Liver (tissue), 10 donors: ENCODE measurements at places on chromosomes 13 and 19.

DNA sequence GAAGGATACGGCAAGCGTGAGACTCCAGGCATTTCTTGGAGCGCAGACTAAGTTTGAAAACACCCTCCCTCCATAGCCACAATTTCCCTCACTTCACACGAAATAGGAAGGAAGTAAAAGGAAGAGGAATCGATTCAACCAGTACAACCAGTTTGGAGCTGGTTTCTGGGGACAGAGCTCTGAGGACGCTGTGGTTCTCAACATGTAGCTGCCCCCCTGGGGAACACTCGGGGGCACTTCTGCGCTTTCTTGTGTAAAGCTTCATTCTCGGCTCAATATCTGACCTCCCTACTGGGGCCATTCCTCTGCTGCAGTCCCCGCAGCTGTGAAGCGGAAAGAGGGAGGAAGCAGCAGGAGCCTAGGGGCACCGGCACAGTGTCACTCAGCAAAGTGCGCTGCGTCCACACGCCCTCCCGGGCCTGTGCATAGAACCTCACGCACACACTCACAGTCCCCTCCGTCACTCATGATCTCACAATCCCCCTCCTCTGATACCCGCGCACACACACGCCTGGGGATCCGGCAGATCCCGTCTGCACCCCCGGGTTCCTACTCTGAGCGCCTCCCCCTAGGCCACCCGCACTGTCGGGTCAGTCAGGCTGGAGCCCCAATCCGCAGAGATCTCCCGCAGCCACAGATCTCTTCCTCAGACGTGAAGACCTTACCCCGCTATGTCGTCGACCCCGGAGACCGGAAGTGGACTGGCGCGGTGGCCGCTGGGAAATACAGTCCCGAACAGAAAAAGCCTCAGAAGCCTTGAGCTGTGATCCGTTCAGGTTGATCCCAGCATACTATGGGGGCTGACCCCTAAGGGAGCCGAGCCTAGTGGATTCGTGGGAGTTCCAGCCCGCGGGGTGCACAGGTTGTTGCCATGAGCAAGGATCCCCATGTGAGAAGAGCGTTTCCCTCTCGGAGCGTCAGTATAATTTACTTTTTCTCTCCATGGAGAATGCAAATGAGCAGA is at the start of gene ZNF780A:
ZNF780A (minus strand) TSS at position 703 of the 964 bp plus-strand sequence. CDS start 6,190 bp downstream, outside the sequence.
- H3K27ac ChIP-seq = peak within 1 kb of the TSS; percentile 92
- no peaks in the 10 kb centered on the region for H3K36me3 ChIP-seq
- H3K27me3 ChIP-seq = no peaks in the 10 kb centered on the region
- DNase-seq = peak; percentile 82
- peaks cover 12% of the 10 kb centered on the region for H3K4me1 ChIP-seq
- H3K4me3 ChIP-seq = peak within 1 kb of the TSS; percentile 93

GRCh38 chr13:59176775-59177174 is 987.0 kb downstream of the DIAPH3 start:
- DNase-seq = no peak
- H3K4me3 ChIP-seq = no peak overlapping the region
- no peaks in the 10 kb centered on the region for H3K27me3 ChIP-seq

DNA sequence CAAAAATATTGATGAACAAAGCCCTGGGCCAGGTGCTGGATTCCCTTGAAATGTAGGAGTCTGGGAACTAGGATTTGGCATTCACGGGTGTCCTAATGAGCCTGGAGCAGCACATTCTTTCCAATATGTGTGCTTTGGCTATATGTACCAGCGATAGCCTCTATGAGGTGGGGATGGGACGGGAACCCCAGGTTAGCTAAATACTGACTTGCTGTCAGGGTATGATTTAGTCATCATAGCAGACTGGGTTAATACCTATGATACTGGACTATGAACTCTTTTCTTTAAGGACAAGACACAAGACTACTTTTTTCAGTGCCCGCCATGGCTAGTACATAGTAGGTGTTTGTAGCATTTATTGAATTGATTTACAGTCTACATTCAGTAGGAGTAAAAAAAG is 152.7 kb downstream of the KCNRG start:
- H3K27ac ChIP-seq = no peak overlapping the region
- no peak overlapping the region for H3K4me3 ChIP-seq
- no peaks in the 10 kb centered on the region for H3K4me1 ChIP-seq
- DNase-seq = no peak

GRCh38 chr13:111855191-111855590 is 211.8 kb upstream of the SOX1 start:
- no peaks in the 10 kb centered on the region for H3K36me3 ChIP-seq
- H3K4me3 ChIP-seq = no peak overlapping the region
- H3K4me1 ChIP-seq = no peaks in the 10 kb centered on the region
- peak; percentile 21 for DNase-seq

DNA sequence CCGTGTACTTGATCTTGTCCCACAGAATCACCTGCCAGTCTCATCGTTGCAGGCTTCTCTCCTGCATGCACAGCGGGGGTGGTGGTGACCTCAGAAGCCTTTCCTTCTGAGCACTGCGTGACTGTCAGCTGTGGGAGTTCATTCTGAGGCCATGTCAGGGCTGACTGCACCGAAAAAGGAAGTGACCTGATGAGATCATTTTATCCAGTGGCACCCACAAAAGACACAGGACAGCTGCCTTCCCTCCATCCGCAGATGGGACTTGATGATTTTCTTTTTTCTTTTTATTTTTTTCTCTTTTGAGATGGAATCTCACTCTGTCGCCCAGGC is 89.7 kb downstream of the RAB20 start:
- peak overlapping the region; percentile 14 for H3K27ac ChIP-seq
- no peaks in the 10 kb centered on the region for H3K27me3 ChIP-seq

- peaks cover 37% of the 10 kb centered on the region for H3K36me3 ChIP-seq
- DNase-seq = no peak
- no peak overlapping the region for H3K4me3 ChIP-seq
- no peaks in the 10 kb centered on the region for H3K27me3 ChIP-seq
Measured at GRCh38 chr13:20407759-20408158, 117.9 kb downstream of the CRYL1 start.

DNA sequence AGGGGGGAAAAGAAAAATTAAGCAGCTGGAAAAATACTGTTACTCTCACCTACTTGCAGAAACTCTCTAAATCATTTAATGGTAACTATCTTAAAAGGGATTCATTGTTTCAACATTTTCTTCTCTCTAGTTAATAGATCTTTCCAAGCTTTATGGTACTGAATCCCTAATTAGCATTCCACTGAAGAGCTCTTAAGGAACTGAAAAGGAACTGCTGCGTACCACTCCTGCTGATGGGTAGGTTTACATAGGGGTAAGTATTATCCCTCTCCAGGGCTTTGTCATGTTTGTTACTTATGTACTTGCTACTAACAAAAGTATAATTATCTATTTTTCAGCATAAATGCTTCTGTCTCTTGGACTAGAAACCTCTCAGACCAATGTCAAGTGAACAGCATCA is 12.5 kb downstream of the TEX30 start:
- DNase-seq = no peak
- H3K27me3 ChIP-seq = no peaks in the 10 kb centered on the region
- H3K36me3 ChIP-seq = peaks cover 2% of the 10 kb centered on the region
- H3K4me3 ChIP-seq = no peak overlapping the region

- no peak for DNase-seq
- no peaks in the 10 kb centered on the region for H3K27me3 ChIP-seq
- no peaks in the 10 kb centered on the region for H3K36me3 ChIP-seq
- H3K4me1 ChIP-seq = no peaks in the 10 kb centered on the region
- no peak overlapping the region for H3K4me3 ChIP-seq
Measured at GRCh38 chr13:43411741-43412140, 375.0 kb downstream of the ENOX1 start.

GRCh38 chr13:30679483-30680330 is 55.6 kb upstream of the ALOX5AP start:
- H3K27ac ChIP-seq = no peak overlapping the region
- H3K27me3 ChIP-seq = no peaks in the 10 kb centered on the region
- DNase-seq = no peak
- no peak overlapping the region for H3K4me3 ChIP-seq
- H3K4me1 ChIP-seq = peaks cover under 1% of the 10 kb centered on the region

DNA sequence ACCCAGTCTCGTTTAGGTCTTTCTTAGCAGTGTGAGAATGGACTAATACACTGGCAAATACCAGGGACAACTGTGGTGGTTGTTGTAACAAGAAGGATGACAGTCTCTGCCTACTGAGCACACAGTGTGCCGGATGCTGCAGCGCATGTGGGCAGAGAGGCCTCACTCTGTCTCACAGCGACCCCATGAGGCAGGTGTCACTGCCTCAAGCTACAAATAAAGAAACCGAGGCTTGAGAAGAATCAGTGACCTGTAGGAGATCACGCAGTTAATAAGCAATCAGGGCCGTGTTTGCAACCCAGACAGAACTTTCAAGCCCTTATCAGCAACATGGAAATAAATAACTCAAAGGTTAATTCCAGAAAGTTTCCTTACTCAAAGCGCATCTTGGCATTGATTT is 40.5 kb upstream of the GAS6 start:
- DNase-seq = peak; percentile 31
- H3K4me1 ChIP-seq = no peaks in the 10 kb centered on the region
- H3K4me3 ChIP-seq = no peak overlapping the region
- no peaks in the 10 kb centered on the region for H3K27me3 ChIP-seq
- no peak overlapping the region for H3K27ac ChIP-seq
- H3K36me3 ChIP-seq = no peaks in the 10 kb centered on the region

- no peak overlapping the region for H3K4me3 ChIP-seq
- no peaks in the 10 kb centered on the region for H3K27me3 ChIP-seq
- no peaks in the 10 kb centered on the region for H3K4me1 ChIP-seq
Measured at GRCh38 chr13:66847541-66847940, 382.6 kb downstream of the PCDH9 start.

DNA sequence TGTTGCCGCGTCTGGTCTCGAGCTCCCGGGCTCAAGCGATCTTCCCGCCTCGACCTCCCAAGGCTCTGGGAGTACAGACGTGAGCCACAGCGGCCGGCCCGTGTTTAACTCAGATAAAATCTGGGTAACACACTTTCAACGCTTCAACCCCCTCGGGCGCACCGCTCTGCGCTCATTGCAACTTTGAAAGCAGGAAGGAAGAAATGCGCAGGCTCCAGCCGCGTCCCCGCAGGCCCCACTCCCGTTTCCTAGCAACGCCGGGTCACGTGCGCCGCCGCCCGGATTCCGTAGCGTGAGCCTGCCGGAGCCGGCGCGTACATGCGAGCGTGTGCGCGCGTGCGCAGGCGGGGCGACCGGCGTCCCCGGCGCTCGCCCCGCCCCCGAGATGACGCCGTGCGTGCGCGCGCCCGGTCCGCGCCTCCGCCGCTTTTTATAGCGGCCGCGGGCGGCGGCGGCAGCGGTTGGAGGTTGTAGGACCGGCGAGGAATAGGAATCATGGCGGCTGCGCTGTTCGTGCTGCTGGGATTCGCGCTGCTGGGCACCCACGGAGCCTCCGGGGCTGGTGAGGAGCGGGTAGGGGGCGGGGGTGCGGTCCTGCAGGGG is at the start of gene BSG:
BSG (plus strand) TSS at position 457 of the 603 bp plus-strand sequence; CDS start at position 496, 39 bp downstream.
- peak within 1 kb of the TSS; percentile 63 for H3K4me3 ChIP-seq
- peaks cover 39% of the 10 kb centered on the region for H3K4me1 ChIP-seq
- H3K27me3 ChIP-seq = no peaks in the 10 kb centered on the region

GRCh38 chr19:48249502-48250014 is 6.2 kb downstream of the CARD8 start:
- peak; percentile 48 for DNase-seq
- no peaks in the 10 kb centered on the region for H3K36me3 ChIP-seq
- H3K27me3 ChIP-seq = no peaks in the 10 kb centered on the region

DNA sequence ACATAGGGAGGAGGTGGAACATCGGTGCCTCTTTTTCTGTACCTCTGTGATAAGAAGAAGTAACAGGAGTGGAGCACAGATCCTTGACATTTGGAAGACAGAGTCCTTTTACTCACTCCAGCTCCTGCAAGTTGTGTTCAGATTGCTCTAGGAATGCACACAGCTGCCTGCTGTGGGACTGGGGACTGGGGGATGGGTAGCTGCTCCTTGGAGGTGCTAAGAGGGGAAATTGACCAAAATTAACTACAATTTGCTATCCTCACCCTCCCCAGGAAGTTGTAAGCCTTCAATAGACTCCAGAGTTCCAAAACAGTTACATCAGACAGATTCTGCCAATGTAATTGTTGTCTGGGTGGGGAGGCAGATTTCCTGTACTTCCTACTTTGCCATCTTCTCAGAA is 317.9 kb downstream of the MTUS2 start:
- DNase-seq = no peak
- peak overlapping the region; percentile 38 for H3K4me3 ChIP-seq
- H3K27ac ChIP-seq = no peak overlapping the region
- H3K27me3 ChIP-seq = no peaks in the 10 kb centered on the region
- H3K4me1 ChIP-seq = peaks cover 3% of the 10 kb centered on the region

DNA sequence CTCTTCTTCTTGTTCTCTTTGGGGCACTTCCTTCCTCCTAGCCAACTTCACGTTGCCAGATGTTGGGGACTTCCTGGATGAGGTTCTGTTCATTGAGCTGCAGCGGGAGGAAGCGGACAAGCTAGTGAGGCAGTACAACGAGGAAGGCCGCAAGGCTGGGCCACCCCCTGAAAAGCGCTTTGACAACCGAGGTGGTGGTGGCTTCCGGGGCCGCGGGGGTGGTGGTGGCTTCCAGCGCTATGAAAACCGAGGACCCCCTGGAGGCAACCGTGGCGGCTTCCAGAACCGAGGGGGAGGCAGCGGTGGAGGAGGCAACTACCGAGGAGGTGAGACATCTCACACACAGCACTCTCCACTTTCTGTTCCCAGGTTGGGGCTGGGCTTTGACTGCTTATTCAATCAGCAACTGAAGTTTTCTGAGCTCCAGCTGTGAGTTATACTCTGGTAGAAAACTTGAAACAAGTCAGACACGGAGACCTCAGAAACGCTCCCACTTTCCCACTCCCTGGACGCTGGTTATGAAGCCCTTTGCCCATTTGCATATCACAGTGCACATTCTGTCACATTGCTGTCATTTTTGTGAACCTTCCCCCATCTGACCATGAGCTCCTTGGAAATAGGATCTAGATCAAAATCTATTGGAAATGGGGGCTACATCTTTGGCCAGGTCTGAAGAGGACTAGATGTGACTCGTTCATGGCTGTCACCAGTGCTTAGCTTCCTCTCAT is 7.2 kb upstream of the CCDC97 start:
- H3K36me3 ChIP-seq = peaks cover 75% of the 10 kb centered on the region
- no peaks in the 10 kb centered on the region for H3K27me3 ChIP-seq
- no peak overlapping the region for H3K27ac ChIP-seq
- no peak for DNase-seq
- peaks cover 3% of the 10 kb centered on the region for H3K4me1 ChIP-seq

GRCh38 chr19:16041299-16041990 is 34.9 kb upstream of the TPM4 start:
- no peaks in the 10 kb centered on the region for H3K36me3 ChIP-seq
- H3K27me3 ChIP-seq = no peaks in the 10 kb centered on the region
- H3K4me1 ChIP-seq = peaks cover 6% of the 10 kb centered on the region
- peak; percentile 81 for DNase-seq
- H3K27ac ChIP-seq = no peak overlapping the region
- no peak overlapping the region for H3K4me3 ChIP-seq
